ENCODE measurements at places on chromosomes 13 and 19.

DNA sequence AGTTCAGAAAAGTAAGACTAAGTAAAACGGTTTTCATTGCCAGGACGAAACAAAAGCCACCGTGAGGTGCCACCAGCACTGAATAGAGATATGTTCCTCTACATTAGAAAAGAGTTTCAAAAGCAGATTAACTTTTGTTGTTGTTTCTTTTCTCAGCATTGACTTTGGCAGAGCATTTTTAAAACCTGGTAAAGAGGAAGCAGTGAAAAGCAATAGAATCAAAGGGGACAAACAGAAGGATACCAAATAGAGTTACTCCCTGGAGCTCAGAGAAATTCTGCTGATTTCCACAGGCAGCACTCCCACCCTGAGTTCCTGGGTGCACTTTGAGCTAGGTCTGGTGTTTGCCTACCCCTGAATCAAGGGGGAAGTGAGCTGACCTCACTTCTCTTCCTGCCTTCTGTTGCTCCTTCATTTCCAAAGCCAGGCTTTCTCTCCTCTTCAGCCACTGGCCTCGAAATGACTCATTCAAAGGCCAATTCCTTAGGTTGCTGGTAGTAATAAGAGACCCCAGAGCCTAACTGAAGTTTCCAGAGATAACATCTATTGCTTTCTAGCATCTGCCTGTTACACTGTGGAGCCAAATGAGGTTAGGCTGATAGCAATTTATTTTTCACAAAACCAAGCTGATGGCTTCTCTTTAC, 11.3 kb upstream of the ERICH6B start:
- DNase-seq = no peak

GRCh38 chr13:109922518-109922917, 136.1 kb upstream of the IRS2 start:
- no peak for DNase-seq

DNA sequence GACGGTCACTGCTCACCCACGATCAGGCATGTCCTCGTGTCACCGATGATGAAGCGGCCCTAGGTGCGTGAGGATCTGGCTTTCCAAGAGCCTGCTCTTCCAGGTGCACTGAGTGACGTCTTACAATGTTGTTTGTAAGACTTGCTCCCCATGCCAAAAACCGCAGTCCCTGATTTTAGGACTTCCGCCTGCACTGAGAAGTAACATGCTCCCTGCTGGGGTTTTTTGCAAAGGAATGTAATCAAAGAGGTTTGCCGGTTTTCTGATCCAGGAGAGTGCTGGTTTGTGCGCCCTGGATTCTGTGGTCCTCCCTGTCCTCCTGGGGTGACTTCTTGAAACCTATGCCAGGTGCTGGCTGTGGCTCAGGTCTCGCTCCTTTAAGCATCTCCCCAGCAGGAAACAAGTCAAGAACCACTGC, 38.8 kb downstream of the MYO9B start:
- no peak for DNase-seq

DNA sequence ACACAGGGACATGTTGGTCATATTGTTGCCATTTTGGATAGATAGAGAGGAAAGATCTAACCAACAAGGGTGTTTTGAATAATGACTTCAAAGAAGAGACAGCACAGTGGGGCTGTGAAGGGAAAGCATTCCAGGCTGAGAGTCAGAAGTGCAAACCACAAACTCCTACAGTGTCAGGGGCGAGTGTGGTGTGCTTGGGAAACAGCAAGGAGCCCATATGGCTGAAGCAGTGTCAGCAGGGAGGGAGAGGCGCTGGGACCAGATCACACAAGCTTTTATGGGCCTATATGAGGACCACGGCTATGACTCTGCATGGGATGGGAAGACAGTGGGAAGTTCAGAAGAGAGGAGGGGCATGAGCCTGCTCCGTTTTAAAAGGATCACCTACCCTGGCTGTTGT, 166.4 kb downstream of the MYO16 start:
- DNase-seq = no peak

GRCh38 chr13:88022431-88023208, 351.4 kb downstream of the SLITRK5 start:
- no peak for DNase-seq

GRCh38 chr13:104422668-104423067, 1356.5 kb upstream of the SLC10A2 start:
- DNase-seq = no peak

GRCh38 chr13:20544201-20544923, 18.7 kb upstream of the CRYL1 start:
- no peak for DNase-seq

GRCh38 chr19:50242581-50242980, 39.2 kb downstream of the MYH14 start:
- DNase-seq = no peak

DNA sequence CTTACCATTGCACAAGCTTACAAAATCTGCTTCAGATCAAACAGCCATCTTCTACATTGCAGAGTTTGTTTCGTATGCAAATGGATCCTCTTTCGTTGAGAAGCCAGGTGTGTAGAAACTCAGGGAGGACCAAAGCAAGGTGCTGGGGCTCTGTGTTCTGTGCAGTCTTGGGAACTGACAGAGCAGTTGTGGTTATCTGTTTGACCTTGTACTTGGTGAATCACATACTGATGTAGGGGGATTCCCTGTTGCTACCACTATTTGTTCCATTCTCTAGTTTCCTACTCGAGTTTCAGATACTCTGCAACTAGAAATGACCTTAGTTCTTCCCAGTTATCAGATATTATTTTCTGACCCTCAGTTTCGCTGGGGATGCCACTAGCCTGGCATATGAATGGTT, 95.2 kb upstream of the CLDN10 start:
- DNase-seq = no peak

GRCh38 chr19:8526345-8527091, 12.6 kb upstream of the ZNF414 start:
- peak; percentile 81 for DNase-seq

DNA sequence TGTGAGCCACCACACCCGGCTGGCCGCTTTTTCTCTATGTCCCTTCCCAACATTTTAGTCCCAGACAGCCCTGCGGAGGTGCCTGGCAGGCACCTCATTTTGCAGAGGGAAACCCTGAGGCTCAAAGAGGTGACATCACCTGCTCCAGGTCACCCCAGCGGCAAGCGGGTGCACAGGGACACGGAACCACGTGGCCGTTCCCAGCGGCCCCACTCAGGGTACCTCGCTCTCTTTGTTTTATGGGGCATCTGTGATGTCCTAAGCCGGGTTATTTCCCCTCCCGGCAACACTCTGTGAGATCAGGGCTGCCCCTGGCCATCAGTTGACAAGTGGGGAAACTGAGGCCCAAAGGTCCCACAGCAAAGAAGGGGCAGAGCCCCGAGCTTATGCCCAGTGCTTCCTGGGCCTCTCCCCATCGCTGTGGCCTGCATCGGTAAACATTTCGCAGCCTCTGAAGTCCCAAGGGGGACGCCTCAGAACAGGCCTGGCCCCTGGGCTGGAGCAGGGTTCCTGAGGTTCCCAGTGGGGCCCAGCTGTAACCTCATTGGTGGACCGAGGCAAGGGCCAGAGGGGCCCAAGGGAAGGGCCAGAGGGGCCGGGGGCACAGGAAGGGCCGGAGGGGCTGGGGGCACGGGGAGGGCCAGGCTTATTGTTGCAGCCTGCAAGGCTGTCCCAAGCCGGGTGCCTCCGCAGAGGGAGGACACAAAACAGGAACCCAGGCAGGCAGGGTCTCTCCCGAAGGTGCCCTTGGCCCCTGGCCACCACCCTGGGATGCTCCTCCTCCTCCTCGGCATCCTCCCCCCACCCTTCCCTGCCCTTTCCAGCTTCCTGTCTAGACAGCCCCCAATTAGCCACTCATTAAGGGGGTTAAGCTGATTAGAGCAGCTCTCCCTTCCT, 39.0 kb downstream of the SMIM24 start:
- no peak for DNase-seq

All from NCI-H1105 (cell line).